ENCODE measurements at places on chromosomes 3 and 15.

GRCh38 chr15:45435124-45435903 lies 57.0 kb upstream of the GATM start:
- DNase-seq = no peak

DNA sequence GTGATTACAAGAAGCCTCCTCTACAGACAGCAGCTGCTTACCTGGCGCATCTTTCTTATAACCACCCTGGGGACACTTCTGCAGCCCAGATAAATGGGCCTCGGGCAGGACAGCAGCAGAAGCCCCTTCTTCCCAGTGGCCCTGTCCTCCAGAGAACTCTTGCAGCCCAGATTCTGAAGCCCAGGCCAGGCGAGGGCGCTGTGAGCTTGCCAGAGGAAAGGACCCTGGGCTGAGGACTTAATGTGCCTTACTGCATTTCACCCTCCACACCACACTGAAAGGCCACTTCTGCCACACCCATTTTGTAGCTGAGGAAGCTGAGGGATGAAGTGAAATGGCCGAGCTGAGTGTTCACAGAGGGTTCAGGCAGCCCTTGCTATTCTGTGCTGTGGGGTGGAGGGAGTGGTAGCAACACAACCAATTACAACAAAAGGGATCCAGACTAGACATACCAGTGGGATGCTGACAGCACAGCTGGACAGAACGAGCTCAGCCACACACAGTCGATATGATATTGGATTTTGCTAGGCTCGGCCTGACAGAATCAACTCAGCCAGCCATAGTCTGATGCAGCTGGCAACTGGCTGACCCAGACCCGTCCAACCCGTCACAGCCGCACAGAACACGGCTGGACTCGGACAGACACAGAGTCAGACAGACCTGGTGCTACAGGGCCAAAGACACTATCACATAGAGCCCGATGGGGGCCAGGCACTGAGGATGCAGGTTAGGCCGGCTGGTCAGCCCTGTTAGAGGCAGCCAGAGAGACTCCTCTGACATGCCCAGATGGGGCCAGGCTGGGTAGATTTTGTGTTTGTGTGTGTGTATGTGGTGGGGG lies 7.3 kb downstream of the ACOX2 start:
- DNase-seq = peak; percentile 36

- DNase-seq = no peak
These were observed 39.6 kb upstream of the IP6K2 start for GRCh38 chr3:48756640-48757039.

DNA sequence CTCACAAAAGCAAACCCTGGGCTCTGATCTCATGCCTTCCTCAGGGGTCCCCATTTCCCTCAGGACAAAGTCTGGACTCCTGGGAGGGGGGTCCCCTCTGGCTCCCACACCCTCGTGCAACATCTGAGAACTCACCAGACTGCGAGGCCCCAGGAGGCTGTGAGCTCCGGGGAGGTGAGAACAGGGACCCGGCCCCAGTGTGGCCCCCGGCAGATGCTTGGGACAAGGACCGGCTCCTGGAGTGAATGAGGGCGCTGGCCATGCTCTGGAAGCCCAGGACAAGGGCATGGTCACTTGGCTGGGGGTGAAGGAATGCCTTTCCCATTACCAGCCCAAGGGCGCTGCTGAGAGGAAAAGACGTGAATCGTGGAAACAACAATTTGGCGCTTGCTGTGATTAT lies 48.0 kb downstream of the LINGO1 start:
- no peak for DNase-seq

GRCh38 chr15:48915861-48916260 lies 37.9 kb downstream of the EID1 start:
- DNase-seq = no peak

GRCh38 chr3:42130007-42130328 lies 38.8 kb downstream of the TRAK1 start:
- DNase-seq = no peak

DNA sequence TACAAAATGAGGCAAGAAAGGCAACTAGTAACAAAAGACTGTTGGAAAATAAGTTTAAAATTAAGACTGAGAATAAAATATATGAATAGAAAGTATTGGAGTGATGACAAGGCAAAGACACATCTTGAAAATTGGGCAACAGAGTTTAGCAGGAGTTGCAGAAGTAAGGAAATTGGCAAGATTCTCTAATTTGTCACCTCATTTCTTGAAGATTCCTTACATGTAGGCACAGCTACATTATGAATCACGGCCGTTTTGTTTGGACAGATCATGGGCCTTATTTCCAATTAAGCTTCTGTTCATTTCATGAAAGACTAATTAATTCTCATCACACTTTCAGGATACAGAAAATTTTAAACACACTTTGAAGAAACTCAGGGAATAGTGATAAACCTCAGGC lies 170.1 kb downstream of the ROBO1 start:
- no peak for DNase-seq

DNA sequence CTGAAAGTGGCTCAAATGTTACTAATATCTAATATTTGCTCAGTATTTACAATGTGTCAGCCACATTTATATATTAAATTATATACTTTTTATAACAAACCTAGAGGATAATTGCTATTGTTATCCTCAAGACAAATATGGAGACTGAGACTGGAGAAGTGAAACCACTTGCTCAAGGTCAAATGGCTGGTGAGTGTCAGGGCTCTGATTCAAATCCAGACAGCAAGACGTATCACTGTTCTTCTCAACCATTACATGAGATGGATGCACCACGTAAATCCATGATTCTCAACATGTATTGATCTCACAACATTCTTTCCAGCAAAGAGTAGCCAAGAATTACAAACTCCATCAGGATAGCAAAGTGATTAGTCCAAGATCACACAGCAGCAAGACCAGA lies 53.8 kb upstream of the CPB1 start:
- no peak for DNase-seq

DNA sequence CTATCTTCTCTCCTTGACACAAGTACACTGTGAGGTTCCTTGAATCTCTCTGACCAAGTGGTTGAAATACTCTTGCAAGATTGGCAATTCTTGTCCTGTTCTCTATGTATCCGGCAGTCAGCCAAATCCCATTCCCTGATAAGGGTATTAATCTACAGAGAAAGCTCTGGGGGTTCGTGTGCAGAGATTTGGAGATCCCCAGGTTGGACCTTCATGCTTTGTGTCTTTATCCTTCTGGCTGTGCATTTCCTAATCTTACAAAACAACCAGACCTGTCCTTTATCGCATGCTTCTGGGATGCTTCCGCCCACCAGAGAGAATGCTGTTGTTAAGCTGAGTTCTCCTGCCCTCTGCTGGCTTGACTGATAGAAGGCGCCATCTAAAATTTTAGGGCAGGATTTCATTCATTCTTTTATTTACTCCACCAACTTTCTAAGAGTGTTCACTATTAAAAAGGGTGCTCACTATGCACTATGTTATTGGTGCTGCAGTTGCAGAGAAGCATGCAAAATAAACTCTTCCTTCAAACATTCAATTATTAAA lies 8.6 kb upstream of the SST start:
- peak; percentile 47 for DNase-seq

DNA sequence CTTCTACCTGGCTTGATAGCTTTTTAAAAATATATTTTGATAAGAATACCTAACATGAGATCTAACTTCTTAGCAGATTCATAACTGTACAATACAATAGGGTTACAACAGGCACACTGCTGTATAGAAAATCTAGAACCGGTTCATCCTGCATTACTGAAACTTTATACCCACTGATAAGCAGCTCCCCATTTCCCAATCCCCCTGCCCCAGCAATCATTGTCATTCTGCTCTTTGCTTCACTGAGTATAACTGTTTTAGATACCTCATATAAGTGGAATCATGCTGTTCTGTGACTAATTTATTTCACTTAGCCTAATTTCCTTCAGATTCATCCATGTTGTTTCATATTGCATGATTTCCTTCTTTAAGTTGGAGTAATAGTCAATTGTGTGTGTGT lies 906.0 kb downstream of the GBE1 start:
- no peak for DNase-seq

DNA sequence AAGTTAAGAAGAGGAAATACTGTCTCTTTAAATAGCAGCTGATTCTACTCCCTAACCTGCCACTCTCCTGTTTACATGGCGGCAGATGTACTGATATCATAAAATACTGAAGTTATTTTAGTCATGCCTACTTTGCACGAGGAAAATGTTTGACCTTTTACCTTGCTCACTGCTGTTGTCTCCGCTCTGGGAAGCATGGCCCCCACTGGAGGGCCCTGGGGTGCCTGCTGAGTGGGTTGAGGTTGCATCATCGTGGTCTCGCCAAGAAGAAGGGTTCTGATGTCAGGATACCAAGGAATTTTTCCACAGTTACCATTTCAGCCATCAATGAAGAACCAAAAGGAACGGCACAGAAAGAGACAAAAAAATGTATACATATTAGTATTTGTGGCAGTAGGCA lies 16.7 kb downstream of the MEIS2 start:
- DNase-seq = no peak

DNA sequence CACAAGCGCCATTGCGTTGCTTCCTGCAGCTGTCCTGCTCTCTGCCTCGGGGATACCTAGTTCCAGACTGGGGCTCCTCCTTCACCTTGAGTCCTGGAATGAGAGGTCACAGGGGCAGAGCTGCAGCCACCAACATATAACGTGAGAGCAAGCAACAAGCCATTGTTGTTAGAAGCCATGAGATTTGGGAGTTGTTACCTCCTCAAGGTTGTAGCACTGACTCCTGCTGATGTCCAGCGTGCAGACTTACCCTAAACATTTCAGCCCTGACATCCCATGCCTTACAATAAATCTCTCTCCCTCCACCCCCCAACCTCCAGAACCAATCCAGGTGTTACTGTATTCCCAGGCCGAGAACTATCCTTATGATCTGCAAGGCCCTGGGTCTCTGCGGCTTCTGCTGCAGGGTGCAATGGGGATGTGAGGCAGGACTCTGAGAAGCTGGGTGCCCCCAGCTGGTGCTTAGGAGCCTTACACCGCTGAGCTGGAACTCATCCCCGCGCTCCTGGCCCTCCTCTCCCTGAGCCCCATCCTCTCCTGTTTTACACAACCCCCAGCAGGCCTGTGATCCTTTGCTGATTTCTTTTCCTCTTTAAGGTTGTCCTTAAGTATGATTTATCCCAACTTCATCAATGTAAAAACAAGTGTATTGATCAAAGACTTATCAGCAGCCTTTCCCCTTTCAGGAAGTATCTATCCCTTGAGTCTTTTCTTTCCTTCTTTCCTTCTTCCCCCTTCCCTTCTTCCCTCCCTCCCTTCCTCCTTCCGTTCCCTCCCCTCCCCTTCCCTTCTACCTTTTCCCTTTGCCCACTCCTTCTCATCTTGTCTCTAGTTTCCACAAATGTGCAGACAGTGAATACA lies 84.2 kb upstream of the ABHD2 start:
- DNase-seq = peak; percentile 25

- DNase-seq = no peak
These were observed 265.8 kb upstream of the CNTN3 start for GRCh38 chr3:74880237-74880636.

DNA sequence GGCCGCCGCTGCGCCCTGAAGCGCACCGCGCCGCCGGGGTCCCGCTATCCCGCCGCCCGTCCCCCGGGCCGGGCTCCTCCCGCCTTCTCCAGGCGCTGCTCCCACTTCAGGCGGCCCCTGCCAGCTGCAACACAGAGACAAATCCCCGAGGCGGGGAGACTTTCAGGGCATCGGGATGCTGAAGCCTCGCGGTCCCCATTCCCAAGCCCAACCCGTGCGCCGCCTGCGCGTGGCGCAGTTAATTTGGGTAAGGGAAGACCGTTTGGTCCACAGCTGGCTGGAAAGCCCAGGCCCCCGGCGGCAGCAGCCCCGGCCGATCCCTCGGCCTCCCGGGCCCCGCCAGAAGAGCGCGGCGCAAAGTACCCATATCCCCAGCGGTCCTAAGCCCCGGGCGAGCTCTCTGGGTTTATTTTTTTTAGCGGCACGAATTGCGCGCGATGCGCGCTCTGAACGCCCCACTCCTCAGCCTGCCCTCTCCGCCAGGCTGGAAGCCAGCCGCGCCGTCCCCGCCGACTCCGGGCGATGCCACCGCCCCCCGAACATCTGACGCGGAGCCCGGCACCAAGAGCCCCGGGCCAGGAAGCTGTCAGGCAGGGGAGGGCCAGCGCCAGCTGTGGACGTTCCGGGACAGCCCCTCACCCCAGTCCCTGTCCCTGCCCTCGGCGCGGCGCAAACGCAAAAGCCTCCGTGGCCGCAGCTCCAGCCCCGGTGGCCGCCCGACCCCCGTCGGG lies 517 bp downstream of the FBN1 start:
- DNase-seq = peak; percentile 58

DNA sequence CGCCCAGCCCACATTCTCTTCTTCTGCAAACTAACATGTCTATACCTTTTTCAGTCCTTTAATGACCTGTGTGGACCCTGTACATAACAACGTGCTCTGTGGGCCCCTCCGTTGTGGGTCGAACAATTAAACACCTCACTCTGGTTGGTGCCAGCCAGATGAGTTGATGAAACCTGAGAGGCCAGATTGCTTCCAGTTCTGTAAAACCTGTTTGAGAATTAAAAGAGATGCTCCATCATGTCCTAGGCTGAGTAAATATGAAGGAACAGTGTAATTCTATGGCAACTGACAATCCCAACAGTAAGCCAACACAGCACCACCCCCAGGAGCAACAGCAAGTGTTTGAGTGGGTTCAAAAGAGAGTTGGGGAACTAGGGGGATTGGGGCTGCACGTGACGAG lies 5.7 kb upstream of the THBS1 start:
- no peak for DNase-seq

DNA sequence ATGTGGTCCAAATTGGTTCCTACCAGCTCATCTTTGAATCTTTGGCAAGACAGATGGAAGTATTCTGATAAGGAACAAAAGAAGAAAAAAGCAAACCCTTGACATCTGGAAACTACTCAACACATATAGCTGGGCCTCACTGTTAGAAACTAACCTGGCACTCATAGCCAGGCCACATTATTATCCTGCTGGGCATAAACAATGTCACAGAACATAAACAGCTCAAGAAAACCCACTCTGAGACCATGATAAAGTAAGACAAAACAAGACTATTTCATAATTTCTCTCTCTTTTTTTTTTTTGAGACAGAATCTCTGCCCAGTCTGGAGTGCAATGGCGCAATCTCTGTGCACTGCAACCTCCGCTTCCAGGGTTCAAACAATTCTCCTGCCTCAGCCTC lies 1093.2 kb downstream of the FHIT start:
- no peak for DNase-seq

- no peak for DNase-seq
These were observed 120.2 kb upstream of the MBNL1 start for GRCh38 chr3:152148579-152148978.

DNA sequence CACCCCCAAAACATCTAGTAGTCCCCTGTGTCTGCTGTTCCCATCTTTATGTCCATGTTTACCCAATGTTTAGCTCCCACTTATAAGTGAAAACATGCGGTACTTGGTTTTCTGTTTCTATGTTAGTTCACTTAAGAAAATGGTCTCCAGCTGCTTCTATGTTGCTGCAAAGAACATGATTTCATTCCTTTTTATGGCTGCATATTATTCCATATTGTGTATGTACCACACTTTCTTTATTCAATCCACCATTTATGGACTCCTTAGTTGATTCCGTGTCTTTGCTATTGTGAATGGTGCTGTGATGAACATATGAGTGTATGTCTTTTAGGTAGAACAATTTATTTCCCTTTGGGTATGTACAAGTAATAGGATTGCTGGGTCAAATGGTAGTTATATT lies 51.2 kb downstream of the GRK7 start:
- no peak for DNase-seq
